AML-193 (cell line): ENCODE measurements at places on chromosomes 7 and 10.

- no peak for DNase-seq
Measured at GRCh38 chr10:132136097-132136521, 50.6 kb upstream of the DPYSL4 start.

DNA sequence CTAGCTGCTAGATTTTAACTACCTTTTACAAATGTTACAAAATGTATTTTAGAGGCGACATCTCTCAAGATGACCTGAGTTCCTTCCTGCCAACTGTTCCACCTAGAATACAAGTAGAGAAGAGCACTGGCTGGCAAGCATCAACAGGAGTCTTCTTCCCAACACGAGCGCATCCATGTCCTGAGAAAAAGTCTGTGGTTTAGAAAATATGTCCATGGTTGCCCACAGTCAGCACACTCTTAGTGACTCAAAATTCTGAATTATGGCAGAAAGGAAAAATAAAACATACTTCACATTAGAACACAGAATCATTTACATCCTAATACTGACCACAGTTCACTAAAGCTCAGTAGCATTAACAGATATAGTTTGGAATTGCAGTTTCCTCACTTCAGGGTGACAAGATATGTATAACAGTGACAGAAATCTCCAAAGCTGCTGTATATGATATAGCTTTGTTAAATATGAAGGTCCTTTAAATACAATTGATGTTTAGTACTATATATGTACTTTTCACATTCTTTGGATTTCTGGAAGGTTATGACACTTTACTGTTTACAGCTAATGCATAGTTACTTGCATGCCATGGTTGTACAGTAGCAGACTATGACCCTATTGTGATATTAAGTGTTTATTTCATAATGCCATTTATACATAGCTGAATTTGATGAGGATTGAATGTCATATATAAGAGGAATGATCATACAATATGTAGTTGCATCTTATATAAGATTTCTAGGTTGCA is 327.1 kb downstream of the GFRA1 start:
- no peak for DNase-seq

- no peak for DNase-seq
Measured at GRCh38 chr7:33221390-33221789, 92.0 kb downstream of the BBS9 start.

DNA sequence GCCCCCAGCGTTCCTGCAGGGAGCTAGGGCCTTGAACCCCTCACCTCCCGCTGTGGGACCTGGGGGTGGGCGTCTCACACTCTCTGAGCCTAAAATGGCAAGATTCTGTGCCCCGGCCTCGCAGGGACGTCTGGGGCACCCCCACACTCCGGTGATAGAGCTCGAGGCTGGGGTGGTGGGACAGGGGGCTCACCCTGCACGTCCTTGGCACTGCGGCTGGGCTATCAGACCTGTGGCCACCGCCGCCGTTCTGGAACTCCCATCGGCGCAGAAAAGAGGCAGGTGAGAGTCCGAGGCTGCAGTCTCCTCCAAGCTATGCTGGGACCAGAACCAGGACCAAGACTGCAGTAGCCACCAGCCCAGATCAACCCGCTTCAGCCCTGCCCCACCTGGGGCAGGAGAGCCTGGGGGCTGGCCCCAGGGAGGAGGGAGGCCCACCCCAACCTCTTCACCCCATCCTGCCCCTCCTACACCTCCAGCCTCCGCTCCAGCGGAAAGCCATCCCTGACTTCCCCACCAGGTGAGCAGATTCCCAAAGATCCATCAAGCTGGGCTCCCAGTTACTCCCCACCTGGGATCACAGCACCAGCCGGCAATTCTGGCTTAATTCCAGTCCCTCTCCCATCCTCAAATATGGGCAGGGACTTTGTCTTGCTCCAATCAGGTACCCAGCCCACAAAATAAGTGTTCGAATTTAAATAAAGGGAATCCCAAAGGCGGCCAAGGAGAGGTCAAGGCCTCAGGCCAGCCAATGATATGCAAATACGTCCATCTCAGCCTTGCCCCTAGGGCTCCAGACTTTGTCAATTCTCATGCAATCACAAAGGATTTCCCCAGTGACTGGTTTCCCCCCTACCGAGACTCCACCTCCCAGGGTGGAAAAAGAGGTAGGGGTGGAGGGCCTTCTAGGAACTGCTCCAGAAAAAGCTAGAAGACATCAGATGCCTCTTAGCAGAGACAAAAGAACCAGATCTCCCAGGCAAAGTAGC is 16.4 kb downstream of the TNRC18 start:
- DNase-seq: no peak

DNA sequence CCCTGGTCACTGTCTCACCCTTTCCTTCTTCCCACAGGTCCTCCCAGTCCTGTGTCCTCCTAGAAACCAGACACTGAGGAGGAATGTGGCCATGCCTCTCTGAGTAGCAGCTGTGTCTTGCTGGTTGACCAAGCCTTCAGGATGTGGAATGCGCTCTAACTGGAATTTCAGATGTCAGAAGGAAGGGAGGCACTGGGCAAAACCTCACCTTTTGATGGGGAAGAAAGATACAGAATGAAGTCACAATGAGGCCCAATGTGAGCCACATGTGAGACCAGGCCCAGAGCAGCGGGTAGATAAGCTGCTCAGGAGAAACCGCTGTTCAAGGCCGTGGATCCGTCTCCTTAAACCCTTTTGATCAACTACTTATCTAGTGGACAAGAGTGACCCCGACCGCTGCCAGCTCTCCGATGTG is 54.8 kb upstream of the ECHDC3 start:
- DNase-seq: no peak

DNA sequence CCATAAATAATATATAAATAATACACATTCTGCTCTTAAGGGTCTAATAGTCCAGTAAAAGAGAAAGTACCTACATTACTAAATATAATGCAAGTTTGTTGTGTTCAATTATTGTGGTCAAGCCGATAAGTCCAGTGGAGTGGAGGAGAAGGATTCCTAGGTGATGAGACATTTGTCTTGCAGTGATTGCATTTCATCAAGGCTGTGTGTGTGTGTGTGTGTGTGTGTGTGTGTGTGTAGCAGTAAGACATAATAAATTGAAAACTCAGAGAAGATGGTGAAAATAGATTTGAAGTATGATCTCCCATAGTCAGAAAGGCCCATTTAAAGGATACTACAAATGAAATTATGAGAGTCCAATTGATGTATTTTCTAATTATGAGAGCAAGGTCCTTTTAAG is 192.5 kb upstream of the SEMA3C start:
- DNase-seq: no peak

DNA sequence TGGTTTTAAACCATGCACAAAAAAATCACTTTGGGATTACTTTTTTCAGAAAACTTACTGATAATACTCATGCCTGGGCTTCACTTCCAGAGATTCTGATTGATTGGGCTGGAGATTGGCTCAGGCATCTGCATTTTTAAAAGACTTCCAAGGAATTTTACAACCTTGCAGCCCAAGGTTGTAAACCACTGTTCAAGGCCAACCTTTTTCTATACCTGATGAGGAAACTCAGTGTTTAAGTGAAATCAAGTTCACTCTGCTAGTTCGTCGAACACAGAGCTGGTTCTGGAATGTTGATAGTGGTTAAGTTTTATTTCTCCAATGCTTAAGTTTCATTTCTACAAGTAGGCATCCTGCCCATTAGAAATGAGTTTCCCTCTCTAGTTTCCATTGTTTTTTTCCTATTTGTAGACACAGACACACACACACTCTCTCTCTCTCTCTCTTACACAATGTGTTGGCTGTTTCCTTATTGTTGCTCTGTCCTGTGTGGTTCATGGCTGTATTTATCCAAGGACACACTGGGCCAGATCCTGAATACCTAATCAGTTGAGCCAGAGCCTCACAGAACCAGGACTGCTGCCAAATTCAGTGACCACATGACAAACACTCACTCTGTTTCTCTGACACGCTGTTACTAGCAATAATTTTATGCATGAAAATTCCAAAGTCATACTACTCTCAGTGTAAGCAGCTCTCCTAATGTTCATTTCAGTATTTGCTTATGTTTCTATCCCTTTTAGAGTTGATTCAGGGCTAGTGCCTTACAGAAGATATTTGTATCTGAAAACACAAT is 3.7 kb upstream of the IFIT1B start:
- no peak for DNase-seq

- no peak for DNase-seq
Measured at GRCh38 chr10:48649349-48649944, 35.2 kb upstream of the WDFY4 start.

GRCh38 chr10:130933008-130933390 is 378.5 kb downstream of the TCERG1L start:
- no peak for DNase-seq

- DNase-seq: no peak
Measured at GRCh38 chr7:102451371-102452054, 13.2 kb downstream of the ALKBH4 start.
